Fibroblast of skin of right quadriceps (primary cell): ENCODE measurements at places on chromosomes 1 and 21.

- no peak for DNase-seq
These were observed 18.3 kb downstream of the NECAP2 start for GRCh38 chr1:16458831-16459230.

DNA sequence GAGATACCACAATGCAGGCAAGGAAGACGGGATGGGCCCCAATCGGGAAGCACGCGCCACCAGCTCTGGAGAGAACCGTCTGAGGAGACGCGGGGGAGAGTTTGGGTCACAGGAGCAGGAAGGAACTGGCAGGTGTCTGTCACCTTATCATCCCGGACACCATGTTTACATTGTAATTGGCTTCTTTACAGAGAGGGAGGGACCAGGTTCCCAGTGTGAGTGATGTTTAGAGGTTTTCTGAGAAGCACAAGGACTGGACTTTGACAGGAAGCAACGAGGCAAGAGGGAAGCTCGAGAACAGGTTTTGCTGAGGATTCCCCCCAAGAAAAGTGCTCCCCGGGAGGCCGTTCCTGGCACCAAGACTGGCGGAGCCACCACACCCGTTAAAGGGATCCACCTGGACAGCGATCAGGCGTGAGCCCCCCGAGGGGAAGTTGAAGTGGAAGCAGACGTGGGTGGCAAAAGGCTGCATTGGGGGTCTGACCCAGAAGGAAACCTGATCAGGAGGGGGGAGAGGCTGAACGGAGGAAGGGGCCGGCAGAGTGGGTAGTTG lies 957 bp downstream of the EPS15 start:
- DNase-seq: peak; percentile 15

DNA sequence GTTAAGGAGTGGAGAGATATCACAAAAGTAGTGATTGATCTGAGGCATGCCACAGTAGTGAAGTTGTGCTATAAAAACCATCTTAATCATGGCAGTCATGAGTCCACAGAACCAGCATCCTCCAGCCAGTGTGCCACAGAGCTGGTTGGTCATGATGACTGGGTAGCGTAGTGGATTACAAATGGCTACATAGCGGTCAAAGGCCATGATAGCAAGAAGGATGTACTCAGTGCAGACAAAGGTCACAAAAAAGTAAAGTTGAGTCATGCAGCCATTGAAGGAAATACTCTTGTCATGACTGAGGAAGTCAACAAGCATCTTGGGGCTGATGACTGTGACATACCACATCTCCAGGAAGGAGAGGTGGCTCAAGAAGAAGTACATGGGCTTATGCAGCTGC lies 6.7 kb downstream of the OR6Y1 start:
- DNase-seq: no peak

DNA sequence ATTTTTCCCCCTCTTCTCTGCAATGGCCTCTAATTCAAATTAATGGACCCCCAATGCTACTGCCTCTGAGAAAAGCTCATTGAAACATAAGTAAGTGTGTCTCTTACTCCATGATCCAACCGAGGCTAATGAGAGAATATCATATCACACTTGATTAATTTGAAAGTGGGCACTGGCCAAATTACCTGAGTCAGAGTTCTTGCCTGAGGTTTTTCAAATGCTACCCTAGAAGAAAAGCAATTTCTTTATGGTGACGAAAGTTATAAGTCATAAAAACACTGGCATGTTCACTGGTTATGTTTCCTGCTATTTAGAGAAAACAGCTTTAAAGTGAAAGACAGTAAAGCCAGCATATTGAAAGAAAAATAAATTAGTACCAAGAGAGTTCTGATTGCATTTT lies 368.8 kb upstream of the TMPRSS15 start:
- DNase-seq: peak; percentile 41

DNA sequence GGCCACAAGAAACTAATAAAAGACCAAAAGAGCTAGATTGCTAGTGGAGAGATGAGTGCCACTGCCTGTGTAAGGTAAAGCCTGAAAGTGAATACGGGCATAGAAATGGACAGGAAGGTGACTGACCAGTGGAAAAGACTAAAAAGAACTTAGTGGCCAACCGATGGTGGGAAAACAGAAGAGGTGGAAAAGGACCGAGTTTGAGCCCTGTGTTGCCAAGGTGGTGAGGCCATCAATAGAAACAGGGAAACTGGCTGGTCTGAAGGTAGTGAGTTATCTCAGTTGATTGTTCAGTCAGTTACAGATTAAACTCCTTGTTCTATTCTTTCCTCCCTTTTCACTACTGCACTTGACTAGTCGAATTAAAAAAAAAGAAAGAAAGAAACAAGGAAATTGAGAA lies 2.5 kb downstream of the WDR77 start:
- DNase-seq: no peak

DNA sequence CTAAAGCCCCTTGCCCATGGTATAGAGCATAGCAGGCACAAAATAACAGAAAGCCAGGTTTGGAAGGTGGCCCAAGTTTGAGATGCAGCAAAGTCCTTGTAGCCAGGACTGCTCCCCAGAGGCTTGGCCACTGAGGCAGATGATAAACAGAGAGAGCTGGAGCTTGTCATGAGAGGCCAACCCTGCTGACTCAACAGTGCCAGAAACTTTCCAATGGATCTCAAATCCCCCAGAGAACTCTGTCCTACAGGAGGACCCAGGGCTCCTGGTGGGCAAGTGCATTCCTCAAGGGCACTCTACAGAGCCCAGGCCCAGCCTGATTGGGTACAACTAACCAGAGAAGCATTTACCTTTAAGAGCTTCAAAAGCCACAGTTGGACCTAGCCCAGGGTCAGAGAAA lies 280.7 kb downstream of the KCNH1 start:
- DNase-seq: no peak

GRCh38 chr1:63173161-63173560 lies 149.2 kb upstream of the FOXD3 start:
- no peak for DNase-seq

GRCh38 chr1:157963713-157964112 lies 29.7 kb upstream of the KIRREL1 start:
- peak; percentile 68 for DNase-seq

DNA sequence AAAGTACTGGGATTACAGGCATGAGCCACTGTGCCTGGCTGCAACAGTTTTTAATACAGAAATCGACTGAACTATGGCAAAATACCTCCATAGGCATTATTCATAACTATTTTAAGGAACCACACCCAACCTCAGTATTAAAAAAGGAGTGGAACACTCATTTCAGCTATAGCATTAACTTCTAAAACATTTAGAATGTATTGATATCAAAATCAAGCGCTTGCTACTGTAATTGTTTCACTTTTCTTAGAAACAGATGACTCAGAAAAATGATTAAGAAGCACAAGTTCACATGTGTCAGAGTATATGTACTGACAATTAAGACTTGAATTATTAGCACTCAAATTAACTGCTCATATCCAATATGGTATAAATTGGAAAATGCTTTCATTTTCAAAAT lies 15.1 kb downstream of the AIDA start:
- DNase-seq: no peak

DNA sequence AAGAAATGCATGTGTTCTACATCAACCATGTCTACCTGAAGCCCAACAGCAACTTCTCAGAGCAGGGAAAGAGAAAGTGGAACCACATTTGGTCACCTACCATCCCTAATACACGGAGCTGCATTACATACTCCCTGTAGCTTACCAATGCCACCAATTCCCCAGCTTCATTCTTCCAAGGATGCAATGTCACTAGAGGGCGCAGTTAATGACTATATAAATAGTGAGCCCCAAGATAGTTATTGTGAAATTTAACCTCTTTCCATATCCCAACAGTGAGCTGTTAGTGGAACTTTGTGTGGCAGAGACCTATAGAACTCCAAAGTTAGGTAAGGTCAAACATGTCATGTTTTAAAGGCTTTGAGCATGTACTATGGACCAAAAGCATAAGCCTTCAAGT lies 618.3 kb downstream of the SMYD3 start:
- DNase-seq: peak; percentile 35

DNA sequence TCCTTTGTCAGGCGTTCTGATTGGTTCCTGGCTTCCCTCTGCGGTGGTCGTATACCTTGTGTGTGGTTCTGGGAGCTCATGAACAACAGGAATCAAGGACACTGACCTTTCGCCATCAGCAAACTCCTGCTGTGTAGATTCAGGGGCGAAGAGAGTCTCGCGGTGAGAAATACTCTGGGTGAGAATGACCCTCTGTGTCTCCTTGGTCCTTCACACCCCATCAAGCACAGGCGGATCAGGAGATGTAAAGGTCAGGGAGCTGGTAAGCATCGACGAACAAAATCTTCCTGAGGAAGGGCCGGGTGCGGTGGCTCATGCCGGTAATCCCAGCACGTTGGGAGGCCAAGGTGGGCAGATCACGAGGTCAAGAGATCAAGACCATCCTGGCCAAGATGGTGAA lies 207.2 kb downstream of the KIF26B start:
- no peak for DNase-seq

DNA sequence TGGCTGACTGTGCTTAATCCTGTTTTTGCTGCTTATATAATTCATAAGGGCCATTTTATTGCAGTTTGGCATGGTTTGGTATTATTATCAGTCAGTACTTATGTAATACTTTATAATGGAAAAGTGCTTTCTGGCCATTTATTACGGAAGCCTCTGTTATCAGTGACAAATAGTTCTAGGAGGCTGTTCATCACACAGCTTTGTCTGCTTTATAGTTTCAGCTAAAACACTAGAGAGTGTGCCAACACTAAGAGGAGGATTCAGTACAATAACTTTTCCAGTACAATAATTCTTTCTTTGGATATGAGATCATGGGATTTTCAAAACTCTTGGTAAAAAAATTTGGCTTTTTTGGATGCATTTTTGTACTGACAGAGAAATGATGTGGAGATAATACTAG lies 102.9 kb upstream of the PTGFR start:
- peak; percentile 23 for DNase-seq

- no peak for DNase-seq
These were observed 13.0 kb upstream of the DENND2D start for GRCh38 chr1:111213412-111213811.

GRCh38 chr1:67724928-67725560 lies 40.0 kb downstream of the GADD45A start:
- DNase-seq: peak; percentile 81

- DNase-seq: no peak
These were observed 306.9 kb downstream of the LRRC40 start for GRCh38 chr1:69898403-69898947.
